ENCODE measurements at places on chromosomes 5 and 9. TPM values are rescaled to one million over a fixed set of nuclear protein-coding genes. Genes with fewer than 3 reads are reported as not detected.

- DNase-seq: no peak
Observed at GRCh38 chr5:159764283-159765134, 151.8 kb upstream of the ADRA1B start.

Gene NEURL1B
- 14.8 TPM for polyA plus RNA-seq

Gene HRCT1
- 0.47 TPM for polyA plus RNA-seq

GRCh38 chr9:115005322-115005721 lies 74.9 kb upstream of the TNFSF8 start:
- no peak for DNase-seq

GRCh38 chr9:90127923-90128322 lies 514.7 kb downstream of the DIRAS2 start:
- DNase-seq: no peak

DNA sequence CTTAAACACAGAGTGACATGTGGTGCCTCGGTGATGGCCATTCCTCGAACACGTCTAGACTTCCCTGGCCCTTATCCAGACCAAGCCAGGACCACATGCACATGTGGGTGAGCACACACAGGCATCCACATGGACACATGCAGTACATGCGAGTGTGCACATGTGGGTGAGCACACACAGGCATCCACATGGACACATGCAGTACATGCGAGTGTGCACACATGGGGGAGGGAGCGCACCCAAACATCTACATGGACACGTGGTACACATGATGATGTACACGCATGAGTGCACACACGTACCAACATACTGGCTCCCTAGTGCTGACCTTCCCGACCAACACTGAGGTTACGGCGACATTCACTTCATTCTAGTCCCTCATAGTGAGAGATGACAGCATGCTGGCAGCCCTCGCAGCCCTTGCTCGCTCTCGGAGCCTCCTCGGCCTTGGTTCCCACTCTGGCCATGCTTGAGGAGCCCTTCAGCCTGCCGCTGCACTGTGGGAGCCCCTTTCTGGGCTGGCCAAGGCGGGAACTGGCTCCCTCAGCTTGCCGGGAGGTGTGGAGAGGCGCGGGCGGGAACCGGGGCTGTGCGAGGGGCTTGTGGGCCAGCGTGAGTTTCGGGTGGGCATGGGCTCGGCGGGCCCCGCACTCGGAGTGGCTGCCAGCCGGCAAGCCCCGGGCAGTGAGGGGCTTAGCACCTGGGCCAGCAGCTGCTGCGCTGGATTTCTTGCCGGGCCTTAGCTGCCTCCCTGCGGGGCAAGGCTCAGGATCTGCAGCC lies 186.8 kb downstream of the HSPA4 start:
- no peak for DNase-seq

- no peak for DNase-seq
Observed at GRCh38 chr9:79575547-79575946, 3.8 kb downstream of the TLE4 start.
